ENCODE measurements at places on chromosomes 16 and 17. TPM values are rescaled to one million over a fixed set of nuclear protein-coding genes. Genes with fewer than 3 reads are reported as not detected.

CCT6B gene
- total RNA-seq: 2.1 TPM

VWA3A gene
- not detected for total RNA-seq

ADAM11 gene
- not detected for total RNA-seq

TRPV3 gene
- 0.97 TPM for total RNA-seq

CIAO3 gene
- total RNA-seq: 20.0 TPM

SDR42E2 gene
- total RNA-seq: not detected
